ENCODE measurements at places on chromosomes 11 and 22.
A peak's percentile ranks its signal among the peaks of the same experiment; 100 is the strongest.

DNA sequence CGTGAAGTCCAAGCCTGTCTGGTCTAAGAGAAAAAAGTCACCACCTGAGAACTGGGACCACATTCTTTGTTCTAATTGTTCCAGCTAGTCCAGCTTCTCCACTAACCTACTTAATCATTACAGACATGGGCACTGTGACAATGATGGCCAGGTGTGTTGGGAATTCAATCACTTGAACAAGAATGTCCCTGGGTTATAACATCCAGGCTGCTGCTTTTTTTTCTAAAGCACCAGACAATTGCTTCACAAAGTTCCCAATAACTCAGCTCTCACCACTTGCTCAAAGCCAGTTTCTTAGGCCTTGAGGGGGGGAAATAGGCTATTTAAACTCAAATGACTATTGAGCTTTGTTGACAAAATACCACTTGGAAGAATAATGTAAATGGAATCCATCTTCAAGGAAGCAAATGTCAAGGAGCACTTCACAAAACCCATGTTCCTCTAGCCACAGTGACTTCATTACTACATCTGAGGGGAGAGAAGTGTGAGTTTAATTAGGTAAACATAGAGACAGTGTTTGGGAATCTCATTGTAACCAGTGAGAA lies 80.3 kb downstream of the ME3 start:
- DNase-seq = peak; percentile 59

DNA sequence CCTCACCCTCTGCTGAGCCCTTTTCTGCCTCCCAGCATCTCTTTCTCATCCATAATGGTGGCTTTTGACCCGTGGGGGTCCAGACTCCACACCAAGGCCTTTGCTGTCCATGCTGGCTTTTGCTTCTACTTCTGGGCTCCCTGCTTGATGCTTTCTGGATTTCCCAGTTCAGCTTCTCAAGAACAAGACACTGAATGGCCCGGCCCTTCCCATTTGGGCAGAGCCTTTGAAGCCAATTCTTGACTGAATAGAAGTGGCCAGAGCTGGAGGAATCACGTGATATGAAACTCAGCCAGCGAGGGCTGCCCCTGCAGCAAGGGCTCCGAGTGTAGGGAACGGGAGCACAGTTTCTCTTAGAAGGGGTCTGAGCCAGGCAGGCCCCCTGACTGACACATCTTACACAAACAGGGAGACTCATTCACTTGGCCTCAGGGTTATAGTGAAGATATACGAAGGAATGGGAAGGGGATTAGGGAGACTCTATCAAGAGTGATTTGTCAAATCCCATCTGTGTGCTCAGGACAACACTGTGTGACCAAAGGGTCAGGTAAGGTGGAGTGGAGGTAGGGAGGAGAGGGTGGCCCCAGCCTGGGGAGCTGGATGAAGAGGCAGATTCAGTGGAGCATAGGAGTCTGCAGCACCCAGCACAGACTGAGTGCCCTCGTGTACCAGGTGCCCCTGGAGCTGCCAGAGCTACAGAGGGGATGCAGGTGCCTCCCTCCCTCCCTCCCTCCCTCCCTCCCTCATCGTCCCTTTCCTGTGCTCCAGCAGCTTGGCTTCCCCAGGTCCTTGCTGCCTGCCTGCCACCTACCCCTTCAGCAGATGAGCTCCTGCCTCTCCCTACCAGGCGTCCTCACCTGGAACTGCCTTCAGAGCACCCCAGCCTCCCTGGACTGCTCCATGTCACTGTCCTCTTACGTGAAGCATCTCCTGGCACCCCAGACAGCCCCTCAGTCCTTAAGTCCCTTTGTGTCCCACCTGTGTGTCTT lies 106.0 kb downstream of the TRIM29 start:
- DNase-seq = no peak

DNA sequence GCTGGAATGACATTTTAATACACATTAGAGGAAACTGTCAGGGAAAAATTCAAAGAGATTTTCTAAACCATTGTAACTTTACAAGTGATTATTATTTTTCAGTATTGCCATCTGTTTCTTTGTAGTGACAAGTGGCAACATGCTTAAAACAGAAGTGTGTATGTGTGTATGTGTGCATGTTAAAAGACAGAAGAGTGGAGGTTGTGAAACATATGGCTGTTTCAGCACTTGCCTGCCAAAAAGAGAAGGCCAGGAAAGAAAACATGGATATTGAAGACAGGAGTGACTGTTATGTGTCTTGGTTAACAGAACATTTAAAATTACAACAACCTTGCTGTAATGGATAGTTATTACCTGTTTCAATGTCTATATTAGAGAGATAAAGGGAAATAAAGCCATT lies 24.3 kb upstream of the VWA5A start:
- DNase-seq = no peak

DNA sequence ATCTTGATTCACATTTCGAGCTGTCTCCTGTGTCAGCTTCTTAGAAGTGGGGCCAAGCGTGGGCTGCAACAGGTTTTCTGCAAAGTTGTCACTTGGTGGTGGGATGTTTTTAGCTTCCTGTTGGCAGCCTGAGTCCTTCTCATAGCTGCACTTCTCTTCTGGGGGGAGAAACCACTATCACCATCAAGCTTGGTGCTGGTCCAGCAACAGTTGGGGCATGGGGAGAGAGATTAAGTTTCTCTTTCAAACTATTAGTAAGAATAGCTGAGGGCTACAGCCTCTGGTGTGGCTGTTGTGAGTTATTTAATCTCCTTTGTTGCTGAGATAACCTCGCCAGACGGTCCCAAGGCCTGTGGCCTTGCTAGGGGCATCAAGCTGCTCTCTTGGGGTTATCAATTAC lies 123.3 kb upstream of the CRYBB3 start:
- DNase-seq = no peak

DNA sequence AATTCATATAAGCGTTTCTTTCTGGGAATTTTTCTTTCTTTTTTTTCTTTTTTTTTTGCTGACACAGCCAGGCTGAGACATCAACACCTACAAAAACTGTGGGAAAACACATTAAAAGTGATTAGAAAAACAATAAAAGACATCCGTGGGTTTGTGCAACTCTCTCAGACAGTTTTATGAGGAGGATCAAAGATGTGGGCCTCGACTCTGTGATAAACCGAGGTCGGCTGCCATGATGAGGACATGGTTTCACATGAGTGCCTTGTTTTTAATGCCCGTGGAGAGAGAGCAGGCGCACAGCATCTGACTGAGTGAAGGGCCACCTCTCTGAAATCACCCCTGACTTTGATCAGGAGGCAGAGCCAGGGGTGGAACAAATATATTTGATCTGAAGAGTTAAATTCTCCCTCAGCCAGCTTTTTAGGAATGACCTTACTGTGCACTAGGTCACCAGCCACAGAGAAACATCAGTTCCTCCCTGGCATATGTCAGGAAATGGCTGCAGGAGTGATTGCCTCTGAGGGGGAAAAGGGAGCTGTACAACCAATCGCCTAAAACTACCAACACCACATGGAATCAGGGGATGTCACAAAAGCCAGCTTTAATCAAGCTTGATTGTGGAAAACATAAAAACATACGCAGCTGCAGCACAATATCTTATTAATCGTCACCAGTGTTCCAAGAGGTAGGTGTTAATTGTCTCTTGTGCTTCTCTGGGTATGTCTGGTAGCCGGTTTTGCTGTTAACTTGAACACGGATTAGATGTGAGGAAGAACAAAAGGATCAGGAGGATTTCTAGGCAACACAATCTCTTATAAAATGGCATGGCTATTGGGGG lies 164.7 kb downstream of the MAML2 start:
- DNase-seq = no peak

GRCh38 chr22:33038836-33039235 lies 19.3 kb downstream of the SYN3 start:
- no peak for DNase-seq

- DNase-seq = no peak
These were observed 45.0 kb downstream of the LHFPL7 start for GRCh38 chr22:24901448-24901847.

GRCh38 chr22:24740626-24741025 lies 33.9 kb downstream of the PIWIL3 start:
- DNase-seq = no peak

- no peak for DNase-seq
These were observed 165.9 kb downstream of the BLID start for GRCh38 chr11:121950160-121950559.

- DNase-seq = no peak
These were observed 21.1 kb upstream of the UPK3A start for GRCh38 chr22:45263463-45264269.

GRCh38 chr11:69479591-69480271 lies 1.7 kb upstream of the LINC01488 start:
- DNase-seq = peak; percentile 75

DNA sequence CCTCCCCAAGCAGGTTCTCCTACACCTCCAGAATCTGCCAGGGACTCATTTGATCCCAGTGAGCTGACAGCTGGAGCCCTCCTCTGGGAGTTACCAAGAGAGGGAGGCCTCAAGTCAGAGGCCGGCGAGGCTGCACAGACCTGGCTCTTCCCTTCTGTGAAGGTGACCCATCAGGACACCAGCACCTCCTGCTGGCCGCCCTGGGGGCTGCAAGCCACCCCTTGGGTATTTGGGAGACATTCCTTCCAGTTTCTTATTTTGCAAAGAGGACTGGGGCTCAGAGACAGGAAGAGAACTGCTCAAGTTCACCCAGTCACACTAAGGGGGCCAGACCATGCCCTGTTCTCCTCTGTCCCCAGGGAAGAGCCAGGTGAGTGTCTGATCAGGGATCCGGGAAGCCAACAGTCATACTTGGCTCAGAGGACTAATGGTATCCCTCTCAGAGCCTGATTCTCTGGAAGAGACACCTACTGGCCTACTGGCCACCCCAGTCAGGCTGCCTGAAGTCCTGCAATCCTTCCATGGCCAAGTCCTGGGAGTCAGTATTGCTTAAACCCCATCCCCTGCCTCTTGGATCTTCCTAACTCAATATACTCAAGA lies 40.5 kb upstream of the RIC3 start:
- DNase-seq = peak; percentile 6

- no peak for DNase-seq
These were observed 28.2 kb upstream of the CHKA start for GRCh38 chr11:68149417-68149816.

DNA sequence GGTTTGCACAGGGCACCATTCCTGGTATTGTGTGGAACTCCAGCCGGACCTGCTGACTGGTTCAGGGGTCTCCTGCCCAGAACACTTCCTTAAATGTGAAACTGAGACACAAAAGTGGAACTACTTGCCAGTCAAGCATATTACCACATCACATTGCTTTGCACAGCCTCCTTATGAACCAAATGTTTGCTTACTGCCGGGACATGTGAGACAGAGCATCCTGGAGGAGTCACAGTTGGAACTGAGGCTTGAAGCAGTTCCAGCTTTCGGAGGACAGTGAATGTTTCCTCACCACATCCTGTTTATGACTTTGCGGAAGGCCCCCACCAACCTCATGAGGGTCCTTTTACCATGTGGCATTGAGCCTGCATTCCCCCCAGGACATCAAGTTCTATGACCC lies 105.8 kb upstream of the ARHGAP42 start:
- peak; percentile 51 for DNase-seq

DNA sequence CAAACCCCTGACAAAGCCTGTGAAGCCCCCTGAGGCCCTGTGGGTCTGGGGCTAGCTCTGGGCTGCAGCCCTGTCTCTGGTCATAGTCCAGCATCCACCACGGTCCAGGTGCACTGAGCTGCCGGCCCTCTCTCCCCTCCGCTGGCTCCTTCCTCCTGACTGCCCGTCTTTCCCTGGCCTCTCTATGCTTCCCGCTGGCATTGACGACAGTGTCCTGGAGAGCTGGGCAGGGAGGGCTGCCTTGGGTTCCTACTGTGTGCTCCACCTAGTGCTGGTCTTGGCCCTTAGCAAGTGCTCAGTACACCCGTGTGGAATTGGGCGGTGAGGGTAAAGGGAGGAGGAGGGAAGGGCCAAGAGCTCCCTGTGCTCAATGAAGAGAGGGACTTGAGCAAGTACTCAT lies 868 bp upstream of the MYEOV start:
- peak; percentile 41 for DNase-seq

- DNase-seq = no peak
These were observed 372.1 kb downstream of the FAT3 start for GRCh38 chr11:92596596-92597317.

DNA sequence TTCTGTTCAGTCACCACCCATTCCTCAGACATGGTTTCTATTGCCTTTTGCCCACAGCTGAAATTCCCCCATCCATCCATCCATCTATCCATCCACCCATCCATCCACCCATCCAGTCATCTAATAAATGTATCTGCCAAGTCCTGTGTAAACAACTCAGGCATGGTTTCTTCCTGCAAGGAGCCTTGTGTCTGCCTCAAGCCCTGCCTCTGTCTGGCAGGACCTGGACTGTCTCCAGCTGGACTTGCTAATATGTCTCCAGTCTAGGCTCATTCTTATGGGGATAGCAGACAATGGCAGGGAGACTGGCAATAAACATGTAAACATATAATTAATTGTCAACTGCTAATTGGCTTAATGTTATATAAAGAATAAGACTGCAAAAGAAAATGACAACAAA lies 64.7 kb upstream of the AMPD3 start:
- peak; percentile 75 for DNase-seq

DNA sequence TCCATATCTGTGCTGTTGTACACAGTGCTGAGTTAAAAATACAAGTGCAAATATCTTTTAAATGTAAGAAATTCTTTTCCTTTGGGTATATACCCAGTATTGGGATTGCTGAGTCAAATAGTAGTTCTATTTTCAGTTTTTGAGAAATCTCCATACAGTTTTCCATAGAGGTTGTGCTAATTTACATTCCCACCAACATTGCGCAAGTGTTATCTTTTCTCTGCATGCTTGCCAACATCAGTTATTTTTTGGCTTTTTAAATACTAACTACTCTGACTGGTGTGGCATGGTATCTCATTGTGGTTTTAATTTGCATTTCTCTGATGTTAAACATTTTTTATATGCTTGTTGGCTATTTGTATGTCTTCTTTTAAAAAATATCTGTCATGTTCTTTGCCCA lies 6.5 kb downstream of the OR52E8 start:
- no peak for DNase-seq

- DNase-seq = no peak
These were observed 1.9 kb downstream of the ZFTA start for GRCh38 chr11:63766531-63767235.

DNA sequence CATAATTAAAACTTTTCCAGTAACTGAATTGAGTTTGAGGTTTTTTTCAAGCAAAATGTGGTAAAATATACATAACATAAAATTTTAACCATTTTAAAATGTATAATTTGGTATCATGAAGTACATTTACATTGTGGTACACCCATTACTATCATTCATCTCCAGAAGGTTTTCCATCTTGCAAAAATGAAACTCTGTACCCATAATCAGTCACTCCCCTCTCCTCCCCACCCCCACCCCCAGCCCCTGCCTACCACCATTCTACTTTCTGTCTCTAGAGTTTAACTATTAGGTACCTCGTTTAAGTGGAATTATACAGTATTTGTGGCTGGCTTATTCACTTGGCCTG lies 63.7 kb downstream of the MICAL2 start:
- DNase-seq = no peak

DNA sequence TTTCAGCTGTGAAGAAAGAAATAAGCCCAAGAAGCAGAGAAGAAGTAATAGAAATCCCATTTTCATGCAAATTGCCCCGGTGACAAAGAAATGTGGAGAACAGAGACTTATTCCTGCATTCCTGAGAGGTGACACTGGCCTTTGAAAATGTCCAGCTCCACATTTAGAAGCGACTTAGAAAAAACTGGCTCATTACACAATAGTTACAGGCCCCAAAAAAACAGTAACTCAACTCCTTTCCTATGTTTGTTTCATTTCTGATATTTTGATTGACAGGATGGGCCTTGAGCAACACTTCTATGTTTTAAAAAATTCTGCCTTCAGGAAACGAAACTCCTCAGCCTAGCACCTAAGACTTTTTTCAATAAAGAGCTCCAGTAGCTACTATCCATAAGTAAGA lies 726.9 kb upstream of the TENM4 start:
- peak; percentile 34 for DNase-seq

Data from PC-3 (cell line).